ENCODE measurements at places on chromosomes 16 and 17.

- DNase-seq, result no peak
Measured at GRCh38 chr17:81228834-81229665, 6.3 kb upstream of the CEP131 start.

GRCh38 chr17:38825762-38826247 lies 684 bp upstream of the CWC25 start:
- no peak for DNase-seq

DNA sequence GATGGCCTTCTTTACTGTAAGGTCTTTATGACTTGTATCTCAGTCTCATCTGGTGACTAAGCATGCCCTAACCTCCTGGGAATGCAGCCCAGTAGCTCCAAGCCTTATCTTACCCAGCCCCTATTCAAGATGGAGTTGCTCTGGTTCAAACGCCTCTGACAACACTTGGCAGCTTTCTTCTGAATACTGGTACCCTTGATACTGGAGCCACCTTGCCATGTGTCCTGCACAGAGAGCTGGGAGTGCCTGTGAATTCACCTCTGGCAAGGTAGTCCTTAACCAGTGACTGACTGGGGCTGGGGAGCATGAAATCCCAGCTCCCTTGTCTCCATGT lies 17.2 kb downstream of the NUDT7 start:
- no peak for DNase-seq

DNA sequence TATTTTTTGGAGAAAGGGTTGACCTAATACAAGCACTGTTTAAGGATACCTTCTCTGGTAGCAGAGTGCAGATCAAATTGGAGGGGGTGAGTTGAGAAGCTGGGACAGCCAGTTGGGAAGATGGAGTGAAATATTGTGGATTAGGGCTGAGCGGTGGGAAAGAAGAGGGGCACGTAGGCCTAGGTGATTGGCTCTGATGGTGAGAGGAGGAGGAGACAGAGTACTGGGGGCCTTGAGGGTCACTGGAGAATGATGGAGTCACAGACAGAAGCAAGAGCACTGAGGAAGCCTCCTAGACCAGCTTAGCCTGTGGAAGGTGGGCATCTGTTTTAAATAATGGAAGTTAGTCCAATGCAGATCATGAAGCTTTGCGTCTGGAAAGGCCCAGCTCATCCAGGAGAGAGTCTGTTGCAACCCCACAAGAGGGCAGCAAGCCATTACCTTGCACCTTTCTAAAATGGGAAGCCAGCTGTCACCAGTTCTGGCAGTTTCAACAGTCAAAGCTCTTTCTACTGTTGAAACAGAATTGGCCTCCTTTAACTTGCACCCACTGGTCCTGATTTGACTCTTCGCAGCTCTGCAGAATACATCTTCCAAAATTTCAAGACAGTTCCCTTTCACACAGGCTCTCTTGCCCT lies 11.8 kb downstream of the SLC9A5 start:
- DNase-seq, result peak; percentile 64

DNA sequence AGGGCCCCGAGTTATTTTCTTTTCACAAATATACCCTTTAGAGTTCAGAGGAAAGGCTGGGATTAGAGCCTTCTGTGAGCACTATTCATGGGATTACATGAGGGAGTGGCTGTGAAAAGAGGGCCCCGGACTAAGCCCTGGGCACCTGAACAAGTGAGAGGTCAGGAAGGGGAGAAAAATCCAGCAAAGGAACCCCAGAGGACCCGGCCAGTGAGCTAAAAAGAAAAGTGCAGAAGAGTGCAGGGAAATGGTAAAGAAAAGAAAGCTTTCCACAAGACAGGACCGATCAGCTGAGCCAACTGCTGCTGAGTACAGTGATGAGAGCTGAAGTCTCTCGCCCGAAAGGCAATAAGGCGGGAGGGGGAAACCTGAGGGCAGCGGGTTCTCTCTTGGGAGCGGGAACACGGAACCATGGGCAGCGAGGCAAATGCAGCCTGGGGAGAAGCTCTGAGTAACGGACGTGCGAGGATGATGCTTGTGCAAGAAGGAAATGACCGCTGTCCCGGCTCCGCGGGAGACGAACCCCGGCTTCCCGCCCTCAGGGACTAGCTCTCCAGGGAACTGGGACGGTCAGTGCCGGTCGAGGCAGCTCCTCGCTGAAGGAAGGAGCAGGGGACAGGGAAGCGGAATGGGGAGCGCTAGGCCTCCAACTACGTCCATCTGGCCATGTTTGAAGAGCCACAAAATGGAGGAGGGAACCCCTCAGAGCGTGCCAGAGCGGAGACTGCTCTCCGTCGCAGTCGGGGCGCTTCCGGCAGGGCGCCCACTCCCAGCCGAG lies 665 bp upstream of the ALDH3A2 start:
- DNase-seq, result peak; percentile 82

GRCh38 chr17:57442914-57443571 lies 186.7 kb downstream of the MSI2 start:
- no peak for DNase-seq

GRCh38 chr17:60573236-60574051 lies 26.5 kb upstream of the PPM1D start:
- no peak for DNase-seq

DNA sequence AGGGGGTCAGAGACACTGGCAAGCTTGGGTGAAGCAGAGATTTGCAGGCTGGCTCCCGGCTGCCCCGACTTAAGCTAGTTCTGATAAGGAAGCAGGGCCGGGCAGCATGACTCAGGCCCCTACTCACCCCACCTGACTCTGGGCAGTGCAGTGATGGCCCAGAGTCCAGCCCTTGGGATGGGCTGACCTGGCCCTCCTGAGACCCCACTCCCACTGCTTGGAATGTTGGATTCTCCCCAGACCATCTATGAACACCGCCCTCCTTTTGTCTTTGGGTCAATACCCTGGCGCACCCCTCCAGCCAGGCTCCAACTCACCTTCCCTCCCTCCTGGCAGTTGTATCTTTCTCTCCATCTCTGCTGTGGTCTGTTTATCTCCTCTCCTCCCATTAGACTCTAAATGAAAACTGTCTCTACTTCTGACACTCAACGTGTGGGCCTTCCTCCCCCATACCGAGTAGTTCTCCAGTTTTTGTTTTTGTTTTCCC lies 21.0 kb downstream of the LGALS3BP start:
- DNase-seq, result no peak

- DNase-seq, result peak; percentile 81
Measured at GRCh38 chr17:7912927-7913524, 3.1 kb downstream of the RNF227 start.

- no peak for DNase-seq
Measured at GRCh38 chr17:61312406-61313295, 87.0 kb upstream of the TBX2 start.

DNA sequence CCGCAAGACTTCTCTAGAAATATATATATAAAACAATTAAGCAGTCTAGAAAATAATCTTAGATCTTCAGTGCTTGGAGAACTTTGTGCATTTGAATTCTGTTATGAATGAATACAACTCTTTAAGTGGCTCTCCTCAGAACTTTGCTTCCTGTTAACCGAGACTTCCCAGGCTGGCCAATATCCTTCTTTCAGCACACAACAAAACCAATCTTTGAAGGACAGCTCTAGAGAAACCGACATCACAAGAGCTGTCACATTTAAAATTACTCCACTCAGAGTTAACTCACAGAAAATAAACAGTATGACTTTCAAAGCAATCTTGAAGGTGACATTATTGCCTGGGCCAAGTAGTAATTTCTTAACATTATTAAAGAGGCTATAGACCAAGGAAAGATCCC lies 49.7 kb upstream of the ITGA2B start:
- no peak for DNase-seq

DNA sequence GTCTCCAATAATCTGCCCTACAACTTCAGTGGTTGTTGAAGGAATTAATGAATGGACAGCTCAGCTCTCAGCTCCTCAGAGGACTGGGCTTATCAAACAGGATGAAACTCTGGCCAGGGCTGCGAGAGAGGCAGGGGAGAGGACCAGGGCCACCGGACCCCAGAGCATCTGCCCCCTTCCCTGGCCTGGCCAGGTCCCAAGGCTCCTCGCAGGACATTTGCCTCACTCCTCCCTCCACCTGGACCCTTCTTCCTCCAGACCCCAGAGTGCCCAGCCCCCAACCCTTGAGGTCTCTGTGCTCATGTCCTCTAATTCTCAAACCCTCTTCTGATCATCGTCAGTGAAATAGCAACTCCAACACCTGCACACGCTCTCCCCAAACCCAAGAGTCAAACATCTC lies 3.7 kb downstream of the CD300C start:
- no peak for DNase-seq

GRCh38 chr17:76125391-76125675 lies 15.7 kb downstream of the FOXJ1 start:
- no peak for DNase-seq

DNA sequence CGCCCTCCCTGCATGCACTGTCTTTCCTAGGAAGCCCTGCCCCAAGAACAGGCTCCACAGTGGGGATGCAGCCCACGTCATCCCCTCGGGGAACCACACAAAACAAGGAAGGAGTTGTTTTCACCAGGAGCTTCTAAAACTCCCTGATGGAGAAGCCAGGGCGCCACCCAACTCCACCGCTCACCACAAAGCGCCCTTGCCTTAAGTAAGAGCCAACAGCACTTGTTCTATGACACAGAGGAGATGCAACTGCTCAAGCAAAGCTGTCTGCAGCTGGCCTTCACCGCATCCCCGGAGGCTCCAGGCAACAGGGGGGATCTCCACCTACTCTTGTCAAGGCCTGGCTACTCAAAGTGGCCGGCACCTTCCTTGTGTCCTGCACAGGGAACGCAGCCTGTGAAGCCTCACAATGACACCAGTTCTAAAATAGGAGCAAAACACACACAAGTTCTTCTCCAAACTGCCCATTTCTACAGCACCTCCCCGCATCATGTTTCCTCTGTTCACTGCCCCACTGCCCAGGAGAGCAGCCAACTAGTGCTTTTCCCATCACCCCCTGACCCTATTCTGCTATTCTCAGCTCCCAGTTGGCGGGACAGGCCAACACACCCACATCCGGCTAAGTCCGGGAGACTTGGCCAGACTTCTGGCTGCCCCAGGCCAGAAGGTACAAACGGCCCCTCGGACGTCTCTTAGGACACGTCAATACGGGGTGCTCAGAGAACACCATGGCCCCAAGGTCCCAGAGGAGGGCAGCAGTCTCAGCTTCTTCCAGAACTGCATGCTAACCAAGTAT lies 24.2 kb downstream of the MPG start:
- DNase-seq, result no peak

DNA sequence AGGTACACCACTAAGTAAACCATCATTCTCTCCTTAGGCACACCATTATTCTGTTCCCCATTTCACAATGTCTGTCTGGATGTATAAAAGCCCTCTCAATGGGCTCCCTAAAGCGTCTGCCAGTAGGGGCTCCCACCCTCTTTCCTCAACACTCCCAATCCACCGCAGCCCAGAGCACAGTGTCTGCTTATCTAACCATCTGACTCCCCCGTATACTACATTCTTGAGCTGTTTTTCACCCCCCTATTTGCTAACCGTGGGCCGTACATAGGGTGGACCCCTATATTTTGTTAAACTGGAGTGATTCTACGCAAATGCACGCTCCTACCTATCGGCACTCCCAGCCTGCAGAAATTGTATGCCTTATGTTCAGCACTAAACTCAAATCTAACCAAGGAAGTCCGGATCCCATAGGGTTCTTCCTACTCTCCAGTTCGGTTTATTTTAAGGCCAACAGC lies 685 bp upstream of the PSMD3 start:
- DNase-seq, result peak; percentile 67

GRCh38 chr17:80604009-80604669 lies 59.5 kb downstream of the RPTOR start:
- no peak for DNase-seq

DNA sequence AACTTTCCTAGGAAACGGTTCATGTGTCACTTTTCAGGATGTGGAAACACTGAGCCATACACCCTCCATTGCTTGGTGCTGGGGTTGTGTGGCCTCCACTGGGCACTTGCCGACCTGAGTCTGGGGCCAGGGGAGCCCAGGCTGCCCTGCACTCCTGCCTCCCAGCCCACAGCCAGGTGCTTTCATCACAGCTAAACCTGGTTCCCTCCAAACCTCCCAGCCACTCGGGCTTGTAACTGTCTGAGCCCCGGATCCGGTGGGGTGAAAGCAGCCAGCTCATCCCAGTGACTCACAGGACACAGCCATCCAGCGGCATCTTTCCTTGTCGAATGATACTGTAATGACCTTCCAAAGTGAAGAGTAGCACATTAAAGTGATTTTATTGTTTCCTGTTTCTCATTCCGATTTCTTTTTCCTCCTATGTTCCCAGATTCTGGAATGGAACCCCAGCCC lies 19.8 kb downstream of the CARHSP1 start:
- no peak for DNase-seq

GRCh38 chr17:57625957-57626356 lies 119.1 kb downstream of the CCDC182 start:
- no peak for DNase-seq

- DNase-seq, result no peak
Measured at GRCh38 chr17:77428020-77428748, 287.4 kb downstream of the SEC14L1 start.

- DNase-seq, result no peak
Measured at GRCh38 chr17:82636626-82637598, 11.3 kb downstream of the WDR45B start.

GRCh38 chr17:79002291-79002690 lies 7.3 kb downstream of the CANT1 start:
- no peak for DNase-seq

DNA sequence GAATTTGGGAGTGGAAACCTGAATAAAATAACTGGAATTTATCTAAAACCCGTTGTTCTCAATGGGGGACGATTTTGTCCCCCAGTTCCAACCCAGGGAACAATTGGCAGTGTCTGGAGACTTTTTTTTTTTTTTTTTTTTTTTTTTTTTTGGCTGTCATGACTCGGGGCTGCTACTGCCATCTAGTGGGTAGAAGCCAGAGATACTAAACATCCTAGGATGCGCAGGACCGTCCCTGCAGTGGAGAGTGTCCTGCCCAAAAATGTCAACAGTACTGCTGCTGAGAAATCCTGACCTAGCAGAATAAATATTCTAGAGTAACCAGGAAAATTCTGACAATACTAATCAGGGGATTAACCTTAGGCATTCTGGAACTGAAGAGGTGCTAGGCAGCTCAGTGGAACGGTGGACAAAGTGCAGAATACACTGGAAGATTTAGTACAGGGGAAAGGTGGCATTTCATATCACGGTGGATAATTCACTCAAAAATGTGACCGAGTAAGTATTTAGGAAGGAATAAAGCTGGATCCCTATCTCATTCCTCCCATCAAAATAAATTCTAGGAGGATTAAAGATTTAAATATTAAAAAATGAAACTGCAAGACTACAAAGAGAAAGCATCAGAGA lies 107.6 kb downstream of the SPECC1 start:
- DNase-seq, result peak; percentile 85

DNA sequence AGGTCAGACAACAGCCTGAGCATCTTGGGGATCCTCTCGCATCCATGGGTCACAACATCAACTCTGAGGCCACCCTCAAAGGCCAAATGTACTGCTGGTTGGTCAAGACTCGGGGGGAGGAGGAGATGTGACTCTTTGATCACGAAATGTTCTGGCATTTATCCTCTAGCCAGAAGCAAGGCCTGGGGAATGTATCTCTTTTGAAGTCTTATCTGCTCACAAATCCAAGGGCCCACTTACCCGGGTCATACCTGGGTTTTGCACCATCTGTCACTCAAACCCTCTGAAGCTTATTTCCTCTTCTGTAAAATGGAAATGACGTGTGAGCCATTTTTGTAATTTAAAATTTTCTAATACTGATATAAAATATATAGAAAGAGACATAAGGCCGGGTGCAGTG lies 13.2 kb downstream of the CA7 start:
- DNase-seq, result no peak

GRCh38 chr16:85681255-85681654 lies 7.5 kb downstream of the GINS2 start:
- no peak for DNase-seq

- no peak for DNase-seq
Measured at GRCh38 chr16:17130733-17131132, 340.0 kb downstream of the XYLT1 start.

GRCh38 chr17:82461827-82462524 lies 3.4 kb downstream of the NARF start:
- DNase-seq, result no peak

Data from neural progenitor cell (in vitro differentiated cells).